ENCODE measurements at places on chromosomes 1 and 21. TPM values are rescaled to one million over a fixed set of nuclear protein-coding genes. Genes with fewer than 3 reads are reported as not detected.

Gene HMCN1
- total RNA-seq = 60.2 TPM

Gene TXNIP
- total RNA-seq = 355 TPM

Gene IVL
- total RNA-seq = 19.1 TPM

Gene BTBD19
- total RNA-seq = 27.3 TPM

Gene C1orf141
- not detected for total RNA-seq

Gene NIT1
- total RNA-seq = 51.1 TPM

Gene CIART
- total RNA-seq = 8.1 TPM

Gene LRRC8C
- total RNA-seq = 6.5 TPM

Gene BTF3L4
- 75.3 TPM for total RNA-seq

Gene SPRR3
- not detected for total RNA-seq

Gene FMO1
- total RNA-seq = not detected

Gene PAQR6
- 11.0 TPM for total RNA-seq

Gene NIBAN1
- total RNA-seq = 97.6 TPM

Gene SLC44A5
- total RNA-seq = 3.2 TPM

Gene KRTAP13-1
- not detected for total RNA-seq

Gene LIPI
- not detected for total RNA-seq

Gene C1QTNF12
- total RNA-seq = 2.7 TPM

Gene KCNE2
- total RNA-seq = not detected

Gene TSSK3
- total RNA-seq = 1.6 TPM

Gene BNIPL
- 0.17 TPM for total RNA-seq

Gene RIMKLA
- total RNA-seq = not detected
